ENCODE measurements at places on chromosomes 11 and 22.

- DNase-seq = no peak
Observed at GRCh38 chr11:77300695-77301094, 791 bp downstream of the GDPD4 start.

GRCh38 chr11:17694494-17695110, 24.8 kb upstream of the MYOD1 start:
- DNase-seq = no peak

DNA sequence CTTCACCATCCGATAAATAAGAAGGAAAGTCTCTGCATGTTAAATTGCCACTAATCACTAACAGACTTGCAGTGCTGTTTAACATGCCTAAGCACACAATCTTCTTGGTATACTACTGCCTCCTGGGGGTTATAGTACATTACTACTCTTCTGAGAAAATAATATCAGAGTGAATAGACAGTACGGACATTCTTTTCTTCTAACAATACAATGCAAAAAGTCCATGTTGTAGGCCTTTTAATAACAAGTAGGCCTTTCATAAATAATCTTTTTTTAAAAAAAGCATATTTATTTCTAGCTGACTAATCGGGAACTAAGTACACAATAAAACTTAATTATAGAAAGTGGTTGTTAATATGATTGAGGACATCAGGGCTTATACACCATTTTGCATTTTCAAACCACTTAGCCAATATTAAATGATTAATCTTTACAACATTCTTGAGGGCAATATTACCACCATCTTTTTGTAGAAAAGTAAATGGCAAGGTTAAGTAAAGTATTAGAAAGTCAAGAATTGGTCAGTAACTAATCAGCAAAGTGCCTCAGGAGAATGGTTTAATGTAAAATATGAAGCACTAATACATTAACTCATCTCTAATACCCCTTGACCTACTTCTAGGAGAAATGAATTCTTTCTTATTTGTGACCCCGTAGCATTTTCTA, 84.7 kb downstream of the TTC28 start:
- peak; percentile 11 for DNase-seq

- DNase-seq = no peak
Observed at GRCh38 chr11:86812981-86813380, 12.6 kb downstream of the PRSS23 start.

DNA sequence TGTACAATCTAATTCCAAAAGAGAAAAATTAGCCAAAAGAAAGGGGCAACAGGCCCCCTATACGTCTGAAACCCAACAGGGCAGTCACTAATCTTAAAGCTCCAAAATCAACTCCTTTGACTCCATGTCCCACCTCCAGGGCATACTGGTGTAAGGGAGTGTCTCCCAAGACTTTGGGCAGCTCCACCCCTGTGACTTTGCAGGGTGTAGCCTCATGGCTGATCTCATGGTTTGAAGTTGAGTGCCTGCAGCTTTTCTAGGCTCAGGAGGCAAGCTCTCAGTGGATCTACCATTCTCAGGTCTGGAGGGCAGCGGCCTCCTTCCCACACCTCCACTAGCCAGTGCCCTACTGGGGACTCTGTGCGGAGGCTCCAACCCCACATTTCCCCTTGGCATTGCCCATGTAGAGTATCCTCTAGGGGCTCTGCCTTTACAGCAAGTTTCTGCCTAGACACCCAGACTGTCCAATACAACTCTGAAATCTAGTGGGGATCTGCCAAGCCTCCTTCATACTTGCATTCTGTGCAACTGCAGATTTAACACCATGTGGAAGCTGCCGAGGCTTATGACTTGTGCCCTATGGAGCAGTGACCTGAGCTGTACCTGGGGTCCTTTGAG, 94.5 kb downstream of the TRIM29 start:
- no peak for DNase-seq

DNA sequence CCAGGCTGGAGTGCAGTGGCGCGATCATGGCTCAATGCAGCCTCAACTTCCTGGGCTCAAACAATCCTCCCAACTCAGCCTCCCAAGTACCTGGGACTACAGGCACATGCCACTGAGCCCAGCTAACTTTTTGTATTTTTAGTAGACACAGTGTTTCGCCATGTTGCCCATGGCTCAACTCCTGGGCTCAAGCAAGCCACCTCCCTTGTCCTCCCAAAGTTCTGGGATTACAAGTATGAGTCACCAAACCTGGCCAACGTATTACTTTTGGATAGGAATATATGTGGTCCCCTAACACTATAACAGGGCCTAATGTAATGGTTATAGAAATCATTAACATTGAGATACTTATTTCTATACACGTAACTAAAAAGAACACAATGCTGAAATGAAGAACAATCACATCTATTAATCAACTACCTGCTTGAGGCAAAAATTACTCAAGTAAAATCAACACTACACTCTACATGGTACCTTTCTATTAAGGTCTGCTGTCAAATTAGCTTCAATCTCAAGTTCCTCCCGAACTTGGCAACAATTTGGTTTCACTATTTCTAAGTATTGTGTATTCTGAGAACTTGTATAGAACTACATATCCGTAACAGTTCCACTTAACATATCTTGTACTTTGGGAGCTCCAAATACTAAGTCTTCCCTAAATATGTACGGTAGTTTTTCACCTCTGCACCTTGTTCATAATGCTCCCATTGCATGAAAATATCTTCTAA, 124.9 kb downstream of the FCHSD2 start:
- no peak for DNase-seq

DNA sequence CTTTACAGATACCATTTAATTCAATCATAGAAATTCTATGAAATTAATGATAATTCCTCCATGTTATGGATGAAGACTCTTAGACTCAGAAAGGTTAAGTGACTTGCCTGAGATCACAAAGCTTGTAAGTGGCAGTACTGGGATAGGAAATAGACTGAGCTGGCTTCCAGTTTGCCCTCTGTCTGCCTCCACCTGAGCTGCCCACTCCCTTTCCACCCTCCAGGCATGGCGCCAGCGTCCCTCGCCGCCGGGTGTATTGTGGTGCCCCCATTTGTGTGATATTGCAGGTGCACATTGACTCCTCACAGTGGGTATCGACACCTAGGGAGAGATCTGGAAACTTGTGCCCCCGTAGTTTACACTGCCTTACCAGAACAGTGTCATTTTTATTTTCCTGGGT, 9.4 kb upstream of the RPS3 start:
- no peak for DNase-seq

- DNase-seq = no peak
Observed at GRCh38 chr11:94201004-94201465, 72.4 kb downstream of the PANX1 start.

- no peak for DNase-seq
Observed at GRCh38 chr11:86275493-86276370, 26.3 kb upstream of the HIKESHI start.

DNA sequence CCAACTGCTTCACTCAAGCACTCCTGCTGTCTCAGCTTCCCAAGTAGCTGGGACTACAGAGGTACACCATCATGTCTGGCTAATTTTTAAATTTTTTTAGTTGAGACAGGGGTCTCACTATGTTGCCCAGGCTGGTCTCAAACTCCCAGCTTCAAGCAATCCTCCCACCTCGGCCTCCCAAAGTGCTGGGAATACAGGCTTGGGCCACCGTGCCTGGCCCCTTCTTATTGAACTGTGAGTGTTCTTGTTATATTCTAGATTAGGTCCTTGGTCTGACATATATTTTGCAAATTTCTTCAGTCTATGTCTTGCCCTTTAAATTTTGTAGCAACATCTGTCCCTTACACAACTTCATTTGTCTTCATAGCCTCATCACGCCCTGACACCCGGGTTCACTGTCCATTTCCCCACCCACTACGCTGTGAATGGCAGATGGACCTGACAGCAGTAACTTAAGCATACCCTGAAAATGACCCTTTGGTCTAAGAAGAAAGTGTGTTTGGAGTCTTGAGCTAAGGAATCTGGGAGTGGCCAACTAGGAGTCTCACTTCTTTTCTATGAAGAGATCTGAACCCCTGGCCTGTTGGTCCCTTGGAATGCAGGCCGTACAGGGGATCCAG, 4.2 kb upstream of the FAM118A start:
- no peak for DNase-seq

- DNase-seq = no peak
Observed at GRCh38 chr11:117501237-117501898, 173.7 kb downstream of the CEP164 start.

GRCh38 chr11:85096939-85097338, 530.2 kb downstream of the DLG2 start:
- no peak for DNase-seq

GRCh38 chr11:125397421-125397820, 98.6 kb downstream of the FEZ1 start:
- DNase-seq = no peak

DNA sequence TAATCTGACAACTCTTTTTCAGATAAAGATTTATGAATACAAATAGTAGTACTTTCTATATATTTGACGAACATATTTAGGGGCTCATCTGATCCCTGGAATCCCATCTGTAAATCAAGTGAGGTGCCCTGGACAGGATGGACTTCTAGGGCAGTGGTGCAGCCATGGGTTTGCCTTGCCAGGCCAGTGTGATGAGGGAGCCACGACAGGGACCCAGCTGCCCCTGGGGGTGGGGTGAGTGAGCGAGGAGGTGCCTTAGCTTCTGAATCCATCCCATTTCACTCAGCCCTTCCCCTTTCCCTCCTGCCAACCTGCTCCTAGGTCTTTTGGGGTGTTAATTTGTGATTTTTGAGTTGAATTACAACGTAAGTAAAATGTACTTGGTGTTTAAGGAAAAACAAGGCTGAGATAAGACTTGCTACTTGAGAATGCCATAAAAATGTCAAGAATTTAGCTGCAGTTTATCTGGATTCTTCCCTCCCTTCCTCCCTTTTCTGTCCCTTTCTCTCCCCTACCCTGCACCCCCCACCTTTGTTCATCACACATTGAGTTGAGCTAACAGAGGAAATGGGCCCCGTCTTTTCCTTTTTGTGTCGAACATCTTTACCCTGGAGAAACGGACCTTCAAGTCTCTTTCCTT, 60.8 kb downstream of the PPFIBP2 start:
- no peak for DNase-seq

DNA sequence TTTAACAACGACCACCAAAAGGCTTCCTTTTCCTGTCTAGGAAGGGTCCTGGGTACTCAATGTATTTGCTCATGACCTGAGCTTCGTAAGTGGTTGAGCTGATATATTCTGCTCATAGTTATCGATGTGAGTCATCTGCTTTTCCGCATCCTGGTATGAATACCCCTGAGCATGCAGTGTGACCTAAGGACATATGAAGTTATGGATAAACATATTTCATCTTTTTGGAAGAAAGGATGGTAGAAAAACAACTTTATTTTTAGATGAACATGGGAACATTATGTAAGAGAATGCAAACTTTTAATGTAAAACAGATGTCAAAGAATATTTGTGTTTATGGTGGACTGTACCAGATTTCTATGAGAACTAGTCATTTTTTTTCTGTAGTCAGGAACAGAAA, 28.4 kb downstream of the TRPC6 start:
- DNase-seq = no peak

DNA sequence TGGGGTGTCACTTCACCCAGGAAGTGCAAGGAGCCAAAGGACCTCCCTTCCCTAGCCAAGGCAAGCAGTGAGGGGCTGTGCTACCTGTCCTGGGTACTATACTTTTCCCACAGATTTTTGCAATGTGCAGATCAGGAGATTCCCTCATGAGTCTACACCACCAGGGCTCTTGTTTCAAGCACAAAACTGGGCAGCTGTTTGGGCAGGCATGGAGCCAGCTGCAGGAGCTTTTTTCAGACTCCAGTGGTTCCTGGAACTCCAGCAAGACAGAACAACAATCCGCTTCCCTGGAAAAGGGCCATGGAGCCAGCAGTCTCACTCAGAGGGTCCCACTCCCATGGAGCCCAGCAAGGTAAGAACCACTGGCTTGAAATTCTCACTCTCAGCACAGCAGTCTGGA, 1649.6 kb downstream of the LRRC4C start:
- no peak for DNase-seq

Measured in GM12891 (cell line).